Activated naive CD8-positive, alpha-beta T cell treated with anti-CD3 and anti-CD28 coated beads for 36 hours (primary cell): ENCODE measurements at places on chromosomes 11 and 22.

- DNase-seq, result no peak
These were observed 53.5 kb downstream of the IGLL5 start for GRCh38 chr22:22940961-22941605.

DNA sequence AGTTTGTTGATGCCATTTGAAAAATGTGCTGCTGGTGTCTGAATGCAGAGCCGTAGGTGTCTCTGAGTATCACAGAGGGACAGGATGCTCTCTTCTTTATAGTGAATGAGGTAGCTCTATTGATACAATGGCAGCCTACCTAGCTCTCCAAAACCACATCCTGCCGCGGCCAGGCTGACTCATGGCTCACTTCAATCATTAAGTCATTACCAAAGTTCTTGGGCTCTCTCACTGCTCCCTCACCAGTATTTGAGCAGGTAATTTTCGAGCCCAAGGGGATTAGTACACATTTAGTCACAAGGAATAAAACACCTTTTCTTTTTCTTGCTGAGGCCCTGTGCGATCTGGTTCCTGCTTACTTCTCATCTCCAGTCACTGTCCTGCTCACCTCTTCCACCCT, 509.0 kb upstream of the LARGE1 start:
- DNase-seq, result peak; percentile 2

- no peak for DNase-seq
These were observed 46.8 kb upstream of the PGR start for GRCh38 chr11:101176381-101176780.

GRCh38 chr22:48708558-48709245, 1119.0 kb downstream of the BRD1 start:
- no peak for DNase-seq

DNA sequence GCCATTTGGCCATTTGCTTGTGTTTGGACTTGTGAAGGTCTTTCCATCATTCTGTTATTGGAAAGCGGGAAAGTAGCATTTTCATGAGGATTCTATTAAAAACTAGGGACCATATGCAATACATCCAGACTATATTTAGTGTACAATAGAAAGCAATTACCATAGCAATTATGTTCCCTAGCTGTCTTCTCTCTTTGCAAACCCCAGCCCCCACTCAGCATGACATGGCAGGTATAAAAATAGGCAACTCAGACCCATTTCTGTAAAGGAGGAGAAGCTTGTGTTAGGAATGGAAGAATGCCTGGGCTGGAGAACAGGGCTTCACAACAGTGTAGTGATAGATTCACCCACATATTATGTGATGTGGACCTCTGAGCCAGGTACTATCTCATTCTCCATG, 12.4 kb downstream of the OR51B6 start:
- no peak for DNase-seq

GRCh38 chr11:91798240-91798639, 426.4 kb upstream of the FAT3 start:
- no peak for DNase-seq

- no peak for DNase-seq
These were observed 60.0 kb upstream of the NECTIN1 start for GRCh38 chr11:119788911-119789560.

GRCh38 chr11:19474211-19474610, 233.5 kb upstream of the E2F8 start:
- no peak for DNase-seq

DNA sequence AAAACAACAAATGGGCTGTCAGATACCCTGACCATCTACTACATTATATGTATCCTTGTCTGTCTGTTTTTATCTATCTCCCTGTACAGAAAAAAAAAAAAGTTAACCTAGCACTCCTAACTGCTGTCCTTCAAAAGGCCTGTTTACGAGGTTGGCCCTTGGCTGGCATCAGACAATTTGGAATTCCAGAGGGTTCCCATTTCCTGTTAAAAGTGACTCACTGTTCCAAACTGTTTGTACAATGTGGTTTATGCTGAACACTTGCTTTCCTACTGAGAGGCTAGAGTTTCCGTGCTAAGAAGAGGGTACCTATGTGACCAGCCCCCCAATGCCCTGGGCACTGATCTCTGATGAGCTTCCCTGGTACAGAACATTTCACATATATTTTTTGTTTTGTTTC, 65.9 kb upstream of the HMGXB4 start:
- no peak for DNase-seq

- DNase-seq, result no peak
These were observed 46.0 kb downstream of the CELF1 start for GRCh38 chr11:47506795-47507562.

- DNase-seq, result no peak
These were observed 406.5 kb upstream of the NARS2 start for GRCh38 chr11:78981153-78981552.

DNA sequence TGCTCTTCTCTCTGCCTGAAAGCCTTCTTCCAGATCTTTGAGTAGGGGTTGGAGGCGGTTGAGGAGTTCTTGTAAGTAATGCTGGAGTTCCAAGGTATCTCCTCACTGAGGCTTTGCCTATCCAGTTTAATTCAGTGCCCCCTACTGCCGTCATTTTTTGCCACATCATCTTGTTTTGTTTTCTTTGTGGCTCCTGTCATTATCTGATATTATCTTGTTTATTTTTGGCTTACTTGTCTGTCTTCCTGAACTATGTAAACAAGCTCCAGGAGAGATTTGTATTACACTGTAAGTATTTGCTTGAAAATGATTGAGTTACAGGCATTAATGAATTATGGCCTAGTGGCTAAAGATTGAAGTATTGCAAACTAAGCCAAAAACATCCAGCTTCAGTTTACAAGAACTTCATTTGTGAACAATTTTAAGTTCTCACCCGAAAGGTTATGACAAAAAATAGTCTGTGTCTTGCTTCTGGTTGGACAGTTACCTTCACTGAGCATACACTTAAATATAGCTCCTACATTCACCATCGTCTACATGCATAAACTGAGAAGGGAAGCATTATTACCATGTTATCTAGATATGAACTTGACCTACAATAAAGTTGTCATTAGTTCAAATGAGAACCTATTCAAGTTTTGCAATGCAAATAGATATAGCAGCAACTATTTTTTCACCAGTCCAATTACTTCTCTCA, 154.8 kb downstream of the ARHGAP42 start:
- no peak for DNase-seq

- no peak for DNase-seq
These were observed 9.2 kb downstream of the TCF20 start for GRCh38 chr22:42261296-42261695.

DNA sequence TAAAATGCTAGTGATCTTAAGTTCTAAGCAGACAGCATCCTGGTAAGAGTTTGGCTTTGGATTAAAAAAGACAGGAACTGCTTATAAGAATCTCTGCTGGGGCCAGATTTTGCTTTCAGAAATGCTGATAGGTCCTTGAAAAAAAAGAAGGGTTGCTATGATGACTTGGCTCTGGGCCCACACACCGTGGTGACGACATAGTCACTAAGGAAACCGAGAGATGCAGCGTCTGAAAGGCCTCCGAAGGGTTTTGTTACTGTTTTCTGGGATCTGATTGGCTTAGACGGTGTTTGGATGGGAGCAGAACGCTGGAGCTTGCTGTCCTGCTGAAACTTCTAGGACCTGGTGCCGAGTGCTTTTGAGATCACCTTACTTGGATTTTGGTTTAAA, 8.4 kb downstream of the FAM118A start:
- peak; percentile 84 for DNase-seq

DNA sequence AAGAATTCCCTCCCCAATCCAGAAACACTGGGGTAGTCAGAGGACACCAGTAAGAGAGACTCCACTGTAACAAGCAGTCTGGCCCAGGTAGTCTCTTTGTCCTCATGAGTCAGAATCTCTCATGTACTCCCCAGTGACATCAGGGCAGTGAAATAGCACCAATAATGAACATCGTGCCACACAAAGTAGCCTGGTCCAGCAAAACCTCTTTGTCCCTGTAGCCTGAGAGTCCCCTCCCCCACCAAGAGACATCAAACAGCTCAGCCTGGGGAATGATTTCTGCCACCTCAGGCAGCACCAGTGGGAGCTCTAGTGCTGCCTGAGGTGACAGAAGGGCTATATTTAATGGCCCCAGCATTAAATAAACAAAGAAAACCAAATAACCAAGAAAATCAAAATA, 88.1 kb downstream of the SBF2 start:
- no peak for DNase-seq

DNA sequence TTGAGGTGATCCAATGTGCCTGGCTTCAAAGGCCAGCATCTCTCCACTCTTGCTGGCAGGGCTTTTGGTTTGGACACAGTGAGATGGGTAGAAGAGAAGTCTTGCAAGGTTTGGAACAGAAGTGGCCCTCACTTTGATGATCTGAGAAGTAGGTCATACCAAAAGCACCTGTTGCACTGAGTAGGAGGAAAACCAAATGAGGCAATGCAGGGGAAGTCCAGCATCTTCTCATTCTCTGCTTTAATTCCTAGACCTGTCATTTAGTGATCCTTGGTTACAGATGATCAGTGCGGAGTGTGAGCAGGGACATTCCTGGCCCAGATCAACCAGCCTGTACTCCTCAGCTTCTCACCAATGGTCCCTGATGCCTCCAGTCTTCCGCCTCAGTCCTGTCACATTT, 990.5 kb downstream of the OPCML start:
- DNase-seq, result no peak

DNA sequence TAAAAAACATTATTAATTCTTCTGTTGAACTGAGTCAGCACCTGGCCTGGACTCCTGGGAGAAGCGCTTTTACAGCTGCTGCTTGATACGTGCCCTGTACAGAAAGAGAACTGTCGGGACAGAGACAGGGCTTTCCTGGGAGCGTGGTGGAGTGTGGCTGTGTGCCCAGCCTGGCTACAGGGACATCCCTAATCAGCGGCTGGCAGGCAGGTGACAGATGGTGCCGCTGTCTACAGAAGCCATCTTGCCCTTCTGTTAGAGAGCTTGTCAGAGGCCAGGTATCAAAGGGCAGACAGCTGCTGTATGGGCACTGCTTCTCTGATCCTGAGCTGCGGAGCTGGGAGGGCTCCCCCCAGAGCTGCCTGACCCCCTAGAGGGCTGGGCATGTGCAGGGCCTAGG, 361.8 kb downstream of the TENM4 start:
- no peak for DNase-seq

- DNase-seq, result peak; percentile 52
These were observed 1.9 kb downstream of the OR4S1 start for GRCh38 chr11:48307760-48308386.

DNA sequence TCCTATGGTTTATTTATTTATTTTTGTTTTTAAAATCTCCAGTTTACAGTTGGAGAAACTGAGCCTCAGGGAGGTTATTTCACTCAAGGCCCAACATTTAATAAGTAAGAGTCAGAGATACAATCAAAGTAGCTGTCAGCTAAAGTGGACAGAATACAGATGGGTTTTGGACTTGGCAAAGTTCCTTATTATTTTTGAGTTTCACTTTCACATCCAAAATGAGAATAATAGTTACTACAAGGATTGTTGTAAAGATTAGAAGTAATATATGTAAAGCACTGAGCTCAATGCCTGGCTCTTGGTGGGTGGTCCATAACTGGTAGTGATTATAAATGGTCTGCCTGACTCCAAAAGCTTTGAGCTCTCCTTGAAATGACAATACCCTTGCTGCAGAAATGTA, 87.5 kb upstream of the SESN3 start:
- DNase-seq, result no peak

- no peak for DNase-seq
These were observed 63.3 kb downstream of the SYT9 start for GRCh38 chr11:7314811-7315604.

DNA sequence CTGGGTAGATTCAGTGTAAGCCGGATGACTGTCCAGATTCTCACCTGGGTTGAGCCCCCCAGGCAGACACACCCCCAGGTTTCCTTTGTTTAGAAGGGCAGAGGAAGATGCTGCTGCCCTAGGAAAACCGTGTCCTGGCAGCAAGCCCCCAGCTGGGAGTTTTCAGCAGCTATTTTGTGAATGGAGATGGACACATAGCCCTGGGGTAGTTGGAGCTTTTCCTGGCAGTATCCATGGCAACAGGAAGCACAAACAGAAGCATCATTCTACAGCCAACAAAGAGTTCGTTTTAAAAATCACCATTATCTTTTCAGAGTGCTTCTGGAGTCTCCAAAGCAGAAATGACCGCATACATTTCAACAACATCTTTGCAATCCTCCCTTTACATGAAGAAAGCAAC, 245.5 kb downstream of the BRD1 start:
- no peak for DNase-seq

- DNase-seq, result no peak
These were observed 45.1 kb downstream of the THAP12 start for GRCh38 chr11:76335842-76336241.

GRCh38 chr22:28279888-28280287, 360.8 kb upstream of the PITPNB start:
- no peak for DNase-seq

GRCh38 chr11:8963569-8964323, 496 bp downstream of the TMEM9B start:
- DNase-seq, result peak; percentile 80

- DNase-seq, result no peak
These were observed 2.3 kb downstream of the CTSC start for GRCh38 chr11:88335284-88335683.

DNA sequence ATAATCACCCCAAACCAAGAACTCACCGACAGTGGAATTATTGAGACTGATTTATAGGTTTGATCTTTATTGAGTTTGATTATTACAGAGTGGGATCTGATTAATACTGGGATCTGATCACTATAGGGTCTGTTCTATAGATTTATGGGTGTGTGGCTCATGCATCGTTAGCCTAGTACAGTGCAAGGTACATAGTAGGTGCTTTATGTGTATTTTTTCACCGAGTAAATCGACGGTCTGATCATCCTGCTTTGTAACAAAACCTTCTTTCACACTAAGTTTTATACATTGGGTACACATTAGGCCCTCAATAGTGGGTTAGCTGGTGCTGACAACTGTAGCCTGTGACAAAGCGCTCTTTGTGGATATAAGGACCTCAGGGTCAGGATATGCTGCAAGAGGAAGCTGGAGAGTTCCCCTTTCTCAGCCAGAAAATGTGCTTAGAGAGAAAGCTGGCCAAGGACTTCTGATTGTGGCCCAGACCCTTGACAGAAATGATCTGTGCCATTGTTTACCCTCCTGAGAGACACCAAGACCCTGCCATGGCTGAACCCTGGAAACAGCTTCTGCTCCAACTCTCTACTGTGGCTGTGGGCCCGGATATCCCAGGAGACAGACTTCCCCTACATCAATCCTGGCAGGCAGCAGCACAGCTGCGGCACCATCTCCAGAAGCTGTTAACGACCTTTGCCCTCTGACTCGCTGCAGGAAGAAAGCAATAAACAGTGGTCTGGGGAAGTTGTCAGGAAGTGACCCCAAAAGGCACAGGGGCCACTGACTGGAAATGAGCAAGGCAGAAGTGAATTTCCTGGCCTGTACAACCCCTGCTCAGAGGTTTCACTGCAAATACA, 16.1 kb upstream of the TPP1 start:
- DNase-seq, result no peak

DNA sequence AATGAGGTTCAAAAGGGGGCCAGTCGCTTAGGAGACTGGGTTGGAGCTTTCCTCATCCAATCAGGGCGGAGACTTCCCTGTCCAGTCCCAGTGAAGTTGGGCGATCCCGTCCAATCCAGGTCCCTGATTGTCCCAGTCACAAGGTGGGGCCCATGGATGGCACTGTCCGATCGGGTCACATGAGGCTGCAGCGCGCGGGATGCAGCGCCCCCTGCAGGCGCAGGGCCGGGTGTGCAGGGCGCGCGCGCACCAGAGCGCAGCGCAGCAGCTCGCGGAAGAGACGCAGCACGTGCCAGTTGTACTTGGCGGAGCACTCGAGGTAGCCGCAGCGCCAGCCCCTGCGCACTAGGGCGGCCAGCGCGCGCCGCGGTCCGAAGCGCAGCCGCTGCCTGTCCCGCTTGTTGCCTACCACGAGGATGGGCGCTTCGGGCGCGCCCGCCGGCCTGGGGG, 2.3 kb downstream of the RASL10A start:
- peak; percentile 60 for DNase-seq
